ENCODE measurements at places on chromosomes 5 and 9.

DNA sequence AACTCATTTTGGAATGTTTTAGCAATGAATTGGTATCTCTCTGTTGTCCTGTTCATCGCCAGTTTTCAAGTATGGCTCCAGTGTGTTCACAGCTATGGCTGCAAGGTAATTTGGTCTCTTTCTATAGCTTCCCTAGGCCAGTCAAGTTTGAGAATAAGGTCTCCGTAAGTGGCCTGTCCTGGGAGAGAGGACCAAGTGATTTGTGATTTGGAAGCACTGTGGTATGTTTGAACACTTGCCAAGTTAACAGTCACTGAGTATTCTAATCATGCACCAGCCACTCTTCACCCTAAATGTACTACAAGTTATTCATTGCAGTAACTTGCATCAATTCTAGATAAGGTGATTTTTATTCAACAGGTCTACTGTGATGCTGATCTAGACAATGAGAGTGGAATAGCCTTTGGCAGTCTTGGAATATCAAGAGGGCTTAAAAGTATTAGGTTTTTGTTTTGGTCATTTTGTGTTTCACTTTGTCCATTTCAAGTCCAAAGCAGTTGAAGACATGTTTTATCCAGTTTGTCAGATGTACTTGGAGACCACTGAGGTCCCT lies 41.1 kb downstream of the G3BP1 start:
- no peak for DNase-seq

GRCh38 chr5:172380301-172380986 lies 73.9 kb downstream of the SH3PXD2B start:
- DNase-seq, result no peak

DNA sequence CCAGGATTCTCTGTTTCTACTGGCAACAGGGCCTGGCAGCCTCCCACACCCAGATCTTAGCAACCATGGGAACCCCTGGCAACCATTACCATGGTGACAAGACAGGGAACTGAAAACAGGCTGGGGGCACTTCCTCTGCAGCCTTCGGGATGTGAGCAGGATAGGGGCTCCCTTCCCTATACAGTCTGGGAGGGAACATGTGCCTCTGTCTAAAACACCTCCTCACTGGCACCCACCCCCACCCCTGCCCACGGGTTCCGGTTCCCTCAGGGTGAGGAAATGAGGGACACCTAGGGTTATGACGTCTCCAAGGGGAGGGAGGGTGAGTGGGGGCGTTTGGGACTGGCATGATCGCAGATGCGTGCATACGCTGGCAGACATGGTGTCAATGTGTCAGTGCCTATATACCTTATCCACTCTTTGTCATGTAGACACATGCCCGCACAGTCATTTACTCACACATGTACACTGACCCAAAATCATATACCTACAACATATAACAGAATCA lies 3.0 kb upstream of the DNAJB5 start:
- no peak for DNase-seq

GRCh38 chr5:96332535-96333366 lies 100.3 kb downstream of the PCSK1 start:
- DNase-seq, result no peak

DNA sequence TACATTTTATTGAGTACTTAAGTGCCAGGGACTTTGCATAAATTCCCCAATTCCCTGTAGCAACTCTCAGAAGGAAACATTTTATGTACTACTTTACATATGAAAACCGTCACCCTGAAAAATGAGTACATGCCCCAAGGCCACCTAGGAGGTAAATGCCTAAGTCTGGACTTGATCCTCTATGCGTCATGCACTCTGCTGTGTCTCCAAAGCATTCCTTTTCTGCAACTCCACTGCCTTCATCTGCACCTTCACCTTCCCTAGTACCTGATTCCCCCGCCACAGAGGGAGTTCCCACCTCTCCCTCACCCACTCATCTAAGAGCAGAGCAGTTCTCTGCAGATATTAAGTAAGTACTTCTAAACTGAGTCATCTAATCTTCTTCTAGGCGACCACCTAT lies 75.2 kb upstream of the HRH2 start:
- DNase-seq, result no peak

DNA sequence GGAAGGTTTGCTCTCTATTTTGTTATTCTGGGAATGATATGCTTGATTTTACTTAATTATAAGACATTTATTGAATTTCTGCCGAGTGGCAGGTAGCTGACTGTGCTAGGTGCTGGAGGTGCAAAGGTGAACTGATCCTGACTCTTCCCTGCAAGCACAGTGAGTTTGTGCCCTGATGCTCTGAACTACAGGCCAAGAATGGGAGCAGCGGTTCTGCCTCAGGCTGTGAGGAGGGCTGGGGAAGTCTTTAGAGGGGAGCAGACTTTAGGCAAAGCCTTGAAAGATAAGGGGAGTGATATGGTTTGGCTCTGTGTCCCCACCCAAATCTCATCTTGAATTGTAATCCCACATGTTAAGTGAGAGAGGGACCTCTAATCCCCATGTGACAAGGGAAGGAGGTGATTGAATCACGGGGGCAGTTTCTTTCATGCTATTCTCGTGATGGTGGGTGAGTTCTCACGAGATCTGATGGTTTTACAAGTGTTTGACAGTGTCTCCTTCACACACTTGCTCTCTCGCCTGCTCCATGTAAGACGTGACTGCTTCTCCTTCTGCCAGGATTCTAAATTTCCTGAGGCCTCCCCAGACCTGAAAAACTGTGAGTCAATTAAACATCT lies 73.1 kb downstream of the NDFIP1 start:
- DNase-seq, result no peak

GRCh38 chr9:137387114-137387890 lies 35.7 kb downstream of the EXD3 start:
- DNase-seq, result no peak

DNA sequence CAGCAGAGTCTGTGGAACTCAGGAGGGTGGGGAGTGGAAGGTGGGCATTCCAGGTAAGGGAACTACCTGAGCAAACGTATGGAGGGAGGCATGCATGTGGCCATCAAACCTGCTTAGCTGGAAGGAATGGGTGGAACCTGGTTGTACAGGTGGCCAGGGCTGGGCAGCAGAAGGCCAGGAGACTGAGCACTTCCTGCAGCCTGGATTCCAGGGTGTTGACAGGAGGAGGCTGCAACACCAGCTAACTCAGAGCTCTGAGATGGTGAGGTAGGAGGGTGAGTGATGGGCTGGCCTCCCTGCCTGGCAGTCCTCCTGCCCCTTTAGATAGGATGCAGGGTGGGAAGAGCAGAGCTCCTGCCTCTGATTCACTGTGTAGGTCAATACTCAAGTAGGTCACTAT lies 92.5 kb upstream of the CPEB4 start:
- DNase-seq, result no peak

DNA sequence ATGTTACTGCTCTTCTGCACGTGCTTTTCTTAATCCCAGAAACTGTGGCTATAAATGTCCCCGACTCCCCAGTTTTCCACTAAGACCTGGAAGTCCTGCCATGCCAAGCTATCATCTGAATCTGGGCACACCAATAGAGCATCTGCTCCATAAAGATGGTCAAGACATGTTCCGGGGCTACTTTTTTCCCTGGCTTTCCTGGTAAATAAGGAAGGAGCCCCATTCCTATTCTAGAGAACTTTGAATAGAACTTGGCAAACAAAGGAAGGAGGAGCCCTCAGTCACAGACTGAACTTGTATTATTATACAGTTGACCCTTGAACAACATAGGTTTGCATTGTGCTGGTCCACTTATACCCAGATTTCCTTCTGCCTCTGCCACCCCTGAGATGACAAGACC lies 182.9 kb downstream of the CCDC192 start:
- DNase-seq, result no peak

DNA sequence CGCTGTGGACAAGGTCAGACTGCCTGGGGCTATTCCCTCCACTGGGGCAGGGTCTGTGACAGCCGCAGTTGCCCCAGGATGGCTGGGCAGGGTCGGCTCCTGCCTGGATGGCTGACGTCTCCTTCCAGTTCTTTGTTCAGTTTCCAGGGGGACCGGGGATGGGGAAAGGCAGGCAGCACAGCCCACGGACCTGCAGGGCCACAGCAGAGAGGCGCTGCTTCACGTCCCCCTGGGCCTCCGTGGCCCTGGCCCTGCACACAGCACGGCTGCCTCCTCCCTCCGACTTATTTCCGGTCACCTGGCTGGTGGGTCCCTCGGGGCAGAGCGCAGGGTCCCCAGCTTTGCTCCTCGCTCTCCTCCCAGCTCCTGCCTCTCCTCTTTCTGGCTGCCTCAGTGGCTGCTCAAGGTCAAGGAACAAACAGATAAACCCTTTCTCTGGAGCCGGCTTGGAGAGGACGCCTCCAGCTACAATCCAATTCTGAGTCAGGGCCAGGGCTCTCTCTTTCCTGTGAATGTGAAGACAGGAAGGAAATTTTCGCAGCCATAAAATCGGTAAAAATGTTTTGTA lies 169.7 kb downstream of the C9orf50 start:
- no peak for DNase-seq

GRCh38 chr5:65043843-65044359 lies 275.2 kb downstream of the CWC27 start:
- no peak for DNase-seq

- no peak for DNase-seq
Observed at GRCh38 chr9:27437652-27438373, 86.3 kb upstream of the IFNK start.

GRCh38 chr5:133331941-133332340 lies 280.1 kb downstream of the HSPA4 start:
- DNase-seq, result no peak

- DNase-seq, result no peak
Observed at GRCh38 chr5:173689171-173689736, 72.8 kb upstream of the BOD1 start.

- no peak for DNase-seq
Observed at GRCh38 chr9:4168526-4168925, 131.3 kb downstream of the GLIS3 start.

DNA sequence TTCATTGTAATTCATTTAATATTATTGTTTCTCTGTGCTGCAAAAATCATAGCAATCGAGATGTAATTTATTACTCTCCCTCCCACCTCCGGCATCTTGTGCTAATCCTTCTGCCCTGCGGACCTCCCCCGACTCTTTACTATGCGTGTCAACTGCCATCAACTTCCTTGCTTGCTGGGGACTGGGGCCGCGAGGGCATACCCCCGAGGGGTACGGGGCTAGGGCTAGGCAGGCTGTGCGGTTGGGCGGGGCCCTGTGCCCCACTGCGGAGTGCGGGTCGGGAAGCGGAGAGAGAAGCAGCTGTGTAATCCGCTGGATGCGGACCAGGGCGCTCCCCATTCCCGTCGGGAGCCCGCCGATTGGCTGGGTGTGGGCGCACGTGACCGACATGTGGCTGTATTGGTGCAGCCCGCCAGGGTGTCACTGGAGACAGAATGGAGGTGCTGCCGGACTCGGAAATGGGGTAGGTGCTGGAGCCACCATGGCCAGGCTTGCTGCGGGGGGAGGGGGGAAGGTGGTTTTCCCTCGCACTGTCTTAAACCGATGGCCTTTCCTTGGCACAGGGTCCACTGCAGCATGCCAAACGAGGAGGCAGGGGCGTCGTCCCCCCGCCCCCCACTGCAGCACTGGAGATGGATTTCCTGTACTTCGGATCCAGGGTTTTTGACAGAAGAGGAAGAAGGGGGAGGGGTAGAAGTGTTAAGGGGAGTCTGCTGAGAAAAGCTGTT lies at the start of gene APC:
APC (plus strand) TSS at position 423 of the 728 bp plus-strand sequence. CDS start 17,006 bp downstream, outside the sequence.
- peak; percentile 67 for DNase-seq

- DNase-seq, result no peak
Observed at GRCh38 chr5:135980620-135981019, 25.8 kb upstream of the LECT2 start.

- peak; percentile 43 for DNase-seq
Observed at GRCh38 chr5:38780945-38781344, 64.9 kb upstream of the OSMR start.

DNA sequence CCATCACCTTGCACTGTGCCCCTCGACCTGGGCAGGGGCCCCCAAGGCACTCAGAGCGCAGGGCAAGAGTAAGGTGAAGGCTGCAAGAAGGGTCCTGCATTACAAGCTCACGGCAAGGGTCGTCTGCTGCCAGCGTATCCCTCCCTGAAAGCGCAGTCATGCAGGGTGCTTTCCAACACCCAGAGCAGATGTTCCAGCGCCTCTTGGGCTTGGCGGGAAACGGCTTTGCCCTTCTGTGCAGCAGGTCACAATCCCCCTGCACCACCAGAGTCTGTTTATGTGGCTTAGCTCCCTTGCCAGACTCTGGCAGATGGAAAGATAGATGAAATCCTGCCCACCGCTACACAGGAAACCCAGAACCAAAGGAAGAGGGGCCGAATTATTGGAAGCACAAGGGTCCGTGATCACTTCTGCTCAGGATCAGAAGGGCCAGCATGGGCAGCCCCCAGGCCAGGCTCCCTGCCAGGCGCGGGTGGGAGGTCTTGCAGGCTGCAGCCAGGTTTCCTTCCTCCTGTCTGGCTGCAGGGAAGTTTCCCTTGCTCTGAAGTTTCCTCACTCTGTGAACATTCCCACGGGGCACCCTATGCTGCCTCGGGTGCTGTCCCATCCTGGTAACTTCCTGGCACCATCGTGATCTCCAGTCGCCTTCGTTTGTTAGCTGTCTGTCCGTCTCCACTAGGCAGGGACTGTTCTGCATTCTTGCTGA lies 132.2 kb downstream of the ZNF354C start:
- no peak for DNase-seq

DNA sequence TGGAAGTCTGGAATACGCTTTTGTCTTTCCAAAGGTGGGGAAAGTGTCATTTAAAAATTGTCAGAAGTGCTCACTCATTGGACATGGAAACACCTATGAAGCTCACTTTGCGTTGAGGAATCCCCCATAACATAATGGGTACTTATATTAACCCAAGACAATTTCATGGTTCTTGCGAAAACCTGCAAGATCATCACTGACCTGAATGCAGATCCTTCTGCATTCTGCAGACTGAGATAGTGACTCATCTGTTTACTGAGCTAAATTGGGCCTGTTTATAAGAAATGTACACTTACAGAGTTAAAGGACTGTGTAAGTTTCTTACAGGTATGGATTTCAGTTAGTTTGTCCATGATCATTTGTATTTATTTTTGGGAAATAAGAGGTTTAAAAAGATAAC lies 153.0 kb downstream of the HMHB1 start:
- DNase-seq, result no peak

- DNase-seq, result no peak
Observed at GRCh38 chr5:155129513-155129880, 115.9 kb downstream of the KIF4B start.

- peak; percentile 96 for DNase-seq
Observed at GRCh38 chr9:119951090-119951489, 581.9 kb upstream of the BRINP1 start.

- no peak for DNase-seq
Observed at GRCh38 chr5:145044970-145045369, 790.2 kb downstream of the PRELID2 start.

DNA sequence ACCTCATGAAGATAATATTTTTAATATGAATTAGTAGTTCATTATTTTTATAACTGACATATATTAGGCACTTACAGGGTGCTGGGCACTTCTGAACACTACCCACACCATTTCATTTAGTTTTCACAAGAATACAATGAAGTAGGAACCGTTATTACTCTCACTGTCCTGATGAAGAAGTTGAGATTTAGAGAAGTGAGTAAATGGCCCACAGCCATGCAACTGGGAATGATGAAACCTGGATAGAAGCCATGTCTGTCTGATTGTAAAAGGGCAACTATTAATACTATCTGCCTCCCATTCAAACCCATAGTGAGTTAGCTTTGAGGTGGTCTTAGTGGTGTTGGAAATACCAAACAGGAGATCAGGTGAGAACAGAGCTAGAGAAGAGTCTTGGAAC lies 29.6 kb upstream of the OTULINL start:
- no peak for DNase-seq
